NCI-H2107 (cell line): ENCODE measurements at places on chromosomes 1 and 21.

DNA sequence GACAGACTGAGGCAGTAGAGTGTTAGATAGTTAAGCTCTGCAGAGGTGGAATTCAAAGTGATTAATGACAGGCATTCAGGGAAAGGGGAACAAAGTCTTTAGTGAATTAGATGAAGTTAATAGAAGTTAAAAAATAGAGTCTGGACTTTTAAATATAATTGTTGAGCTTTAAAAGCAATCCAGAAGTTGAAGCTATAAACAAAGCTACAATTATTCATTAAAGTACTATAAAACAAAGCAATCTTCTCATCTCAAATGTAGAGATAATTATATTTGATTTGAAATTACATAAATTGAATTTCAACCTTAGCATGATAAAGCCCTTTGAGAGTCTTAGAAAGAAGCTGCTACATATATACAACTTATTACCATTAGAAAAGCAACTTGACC is 710.6 kb downstream of the MRPL39 start:
- DNase-seq: no peak

GRCh38 chr1:33119532-33120217 is 38.7 kb downstream of the AZIN2 start:
- no peak for DNase-seq

DNA sequence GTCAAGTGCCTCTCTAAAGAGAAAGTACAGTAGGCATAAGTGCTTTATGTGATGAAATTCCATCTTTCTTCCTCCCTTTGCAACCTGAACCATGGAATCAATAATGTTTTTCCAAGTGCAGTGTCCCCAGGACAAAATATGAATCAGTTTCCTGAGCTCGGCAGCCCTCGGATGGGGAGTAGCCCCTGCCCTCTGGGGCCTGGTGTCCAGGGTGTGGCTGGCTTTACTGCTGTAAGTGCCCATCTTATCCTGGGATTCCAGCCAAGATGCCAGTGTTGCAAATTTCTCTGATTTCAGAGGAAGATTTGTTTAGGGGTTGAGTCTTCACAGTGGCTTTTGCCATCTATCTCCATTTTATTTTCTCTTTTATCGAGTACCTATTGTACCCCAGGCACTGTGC is 40.5 kb upstream of the SRP9 start:
- DNase-seq: no peak

GRCh38 chr1:78223417-78224215 is 177.8 kb downstream of the GIPC2 start:
- DNase-seq: no peak

GRCh38 chr1:75861831-75862230 is 65.1 kb downstream of the MSH4 start:
- DNase-seq: no peak

DNA sequence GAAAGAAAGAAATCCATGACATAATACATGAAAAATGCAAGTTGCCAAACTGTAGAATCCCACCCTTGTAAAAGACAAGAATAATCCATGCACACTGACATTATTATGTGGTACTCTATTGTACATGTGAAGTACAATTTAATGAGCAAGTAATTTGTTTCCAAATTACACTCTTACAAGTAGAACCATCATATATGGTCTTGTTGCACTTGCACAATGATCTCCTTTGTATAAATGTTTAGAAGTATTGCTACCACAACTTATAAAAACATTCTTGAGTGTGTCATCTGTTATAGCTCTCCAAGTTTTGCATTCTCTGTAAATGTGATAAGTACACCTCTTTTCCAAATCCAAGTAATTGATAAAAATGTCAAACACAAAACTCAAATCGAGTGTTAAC is 29.1 kb upstream of the ZNF281 start:
- DNase-seq: no peak

GRCh38 chr1:177480741-177481305 is 310.1 kb downstream of the BRINP2 start:
- DNase-seq: no peak

GRCh38 chr1:186595969-186596368 is 84.3 kb downstream of the PTGS2 start:
- no peak for DNase-seq

- no peak for DNase-seq
Measured at GRCh38 chr1:232936941-232937340, 13.5 kb upstream of the NTPCR start.

DNA sequence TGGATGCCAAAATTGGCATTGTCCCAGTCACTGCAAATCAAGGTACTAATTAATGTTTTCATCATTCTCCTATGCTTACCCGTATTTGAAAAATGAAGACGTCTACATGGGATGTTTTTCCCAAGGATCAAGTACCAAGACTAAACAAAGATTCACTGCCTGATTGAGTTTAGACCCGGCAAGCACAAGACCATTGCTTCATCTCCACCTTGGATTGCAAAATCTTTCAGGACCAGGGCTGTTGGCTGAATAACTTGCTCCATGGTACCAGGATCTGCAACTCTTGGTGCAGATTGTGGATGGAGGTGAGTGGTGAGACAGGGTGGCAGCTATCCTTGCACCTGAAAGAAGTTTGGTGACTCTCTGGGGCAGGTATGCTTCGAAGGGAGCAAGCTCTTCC is 122.5 kb upstream of the ETS2 start:
- DNase-seq: no peak
